ENCODE measurements at places on chromosomes 5 and 9.

GRCh38 chr5:169494383-169494935, 89.1 kb upstream of the SPDL1 start:
- DNase-seq, result no peak

DNA sequence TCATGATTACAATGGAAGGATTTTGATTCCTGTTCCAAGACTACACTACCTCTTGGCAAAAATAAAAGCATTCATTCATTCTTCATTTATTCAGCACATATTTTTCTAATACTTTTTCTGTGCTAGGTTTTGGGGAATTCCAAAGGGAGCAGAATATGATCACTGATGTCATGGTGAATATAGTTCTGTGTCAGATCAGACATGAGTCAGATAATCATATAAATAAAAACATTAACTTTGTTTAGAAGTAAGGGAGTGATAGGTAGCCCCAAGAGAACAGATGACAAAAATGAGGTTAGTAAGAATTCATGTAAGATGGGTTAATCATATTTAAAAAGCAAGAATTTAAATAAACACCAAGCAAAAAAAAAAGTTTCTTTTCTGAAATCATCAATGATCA, 94.1 kb upstream of the RANBP6 start:
- DNase-seq, result no peak

- DNase-seq, result no peak
Observed at GRCh38 chr5:113437111-113437510, 2.3 kb upstream of the TSSK1B start.

- no peak for DNase-seq
Observed at GRCh38 chr5:177233206-177233605, 70.3 kb downstream of the RAB24 start.

GRCh38 chr5:168316139-168316578, 24.7 kb downstream of the WWC1 start:
- DNase-seq, result no peak

- DNase-seq, result no peak
Observed at GRCh38 chr5:132365213-132365612, 4.3 kb upstream of the SLC22A5 start.

DNA sequence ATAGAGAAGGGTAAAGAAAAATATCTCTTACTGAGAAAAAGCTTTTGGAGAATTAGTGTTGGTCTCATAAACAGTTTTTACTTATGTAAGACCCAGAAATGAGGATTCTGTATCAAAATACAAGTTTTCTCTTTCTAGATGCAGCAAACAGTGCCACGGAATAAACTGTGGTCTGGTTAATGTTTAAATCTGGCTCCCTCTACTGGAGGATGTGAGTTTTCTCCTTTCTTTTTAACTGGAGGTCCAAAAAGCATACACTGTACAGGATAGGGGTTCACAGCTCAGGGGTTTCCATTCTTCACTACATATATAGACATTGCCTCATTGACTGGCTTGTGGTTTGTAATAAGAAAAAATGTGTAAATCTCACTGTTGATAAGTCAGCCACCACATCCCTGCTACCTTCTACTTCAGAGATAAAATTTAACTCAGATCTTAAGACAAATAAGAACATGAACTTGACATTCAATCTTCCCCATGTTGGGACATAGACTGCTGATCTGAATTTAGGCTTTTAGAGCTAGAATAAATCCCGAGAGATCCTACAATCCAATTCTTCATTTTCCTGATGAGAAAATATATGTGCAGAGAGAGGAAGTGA, 98.9 kb downstream of the CFAP95 start:
- DNase-seq, result no peak

DNA sequence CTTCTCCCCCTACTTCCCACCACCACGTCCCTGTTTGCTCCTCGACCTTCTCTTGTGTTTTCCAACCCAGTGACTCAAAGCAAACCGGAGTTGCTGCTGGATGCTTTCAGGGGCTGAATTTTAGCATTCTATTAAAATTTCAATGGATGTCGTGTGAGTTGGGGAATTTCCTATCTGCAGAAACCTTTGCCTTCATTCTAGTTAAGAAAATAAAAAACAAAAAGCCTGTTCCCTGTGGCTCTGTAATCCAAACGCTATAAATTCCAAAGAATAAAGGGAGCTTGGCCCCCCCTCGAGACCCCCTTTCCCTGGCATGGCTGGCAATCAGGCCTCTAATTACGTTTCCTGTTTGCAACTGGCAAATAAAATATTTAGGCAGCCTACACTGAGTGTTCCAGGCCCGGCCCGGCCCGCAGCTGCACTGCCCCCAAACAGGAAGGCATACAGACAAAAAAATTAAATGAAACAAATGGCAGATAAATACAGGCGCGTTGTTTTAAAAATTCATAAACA, 139.4 kb upstream of the PPP1R26 start:
- no peak for DNase-seq

GRCh38 chr5:89190515-89191265, 307.7 kb upstream of the MEF2C start:
- no peak for DNase-seq

DNA sequence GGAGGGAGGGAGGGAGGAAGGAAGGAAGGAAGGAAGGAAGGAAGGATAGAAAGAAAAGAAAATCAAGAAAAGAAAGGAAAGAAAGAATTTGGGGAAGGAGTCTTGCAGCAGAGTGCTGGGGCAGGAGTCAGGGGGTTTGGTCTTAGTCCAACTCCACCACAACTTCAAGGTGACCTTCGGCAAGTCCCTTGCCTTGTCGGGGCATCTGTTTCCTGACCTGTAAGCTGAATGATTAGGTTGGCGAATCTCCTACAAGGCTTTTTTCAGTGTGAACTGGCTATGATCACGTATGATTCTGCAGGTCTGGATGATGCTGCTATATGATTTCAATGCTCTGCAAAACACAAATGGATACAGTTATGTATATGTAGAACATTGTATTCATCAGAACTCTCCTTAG, 20.1 kb downstream of the SMIM23 start:
- no peak for DNase-seq

GRCh38 chr5:14672082-14672481, 7.6 kb downstream of the OTULIN start:
- DNase-seq, result no peak

GRCh38 chr5:52605317-52606313, 182.1 kb upstream of the ITGA1 start:
- no peak for DNase-seq

GRCh38 chr5:149423794-149424268, 44.7 kb upstream of the IL17B start:
- no peak for DNase-seq

GRCh38 chr5:111076091-111076490, 4.6 kb downstream of the TSLP start:
- DNase-seq, result no peak

DNA sequence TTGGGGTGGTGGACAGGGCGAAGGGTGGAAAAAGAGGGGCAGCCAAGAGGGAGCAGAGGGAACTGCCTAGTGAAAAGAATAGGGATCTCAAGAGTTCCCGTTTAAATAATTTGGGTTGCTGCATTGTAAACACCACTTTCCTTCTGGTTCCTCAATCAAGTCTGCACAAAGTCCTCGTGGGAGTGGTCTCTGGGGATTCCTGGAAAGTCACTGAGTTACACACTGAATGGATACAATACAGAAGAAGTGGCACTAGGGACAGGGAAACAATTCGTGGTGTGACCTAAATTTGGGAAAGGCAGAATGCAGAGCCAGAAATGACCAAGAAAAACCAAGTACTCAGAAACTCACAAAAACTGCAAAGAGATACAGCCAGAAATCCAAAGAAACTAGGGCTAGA, 161.7 kb downstream of the CDK5RAP2 start:
- DNase-seq, result no peak

- no peak for DNase-seq
Observed at GRCh38 chr5:20683241-20683940, 695.4 kb upstream of the CDH18 start.

All from stimulated activated CD8-positive, alpha-beta memory T cell treated with anti-CD3 and anti-CD28 coated beads, Interleukin-15, amount 100 ng/mL, for 24 hours (primary cell).